Stimulated activated CD4-positive, alpha-beta T cell treated with anti-CD3 and anti-CD28 coated beads, Interleukin-4, amount 100 ng/mL, for 24 hours (primary cell): ENCODE measurements at places on chromosomes 16 and 17.

DNA sequence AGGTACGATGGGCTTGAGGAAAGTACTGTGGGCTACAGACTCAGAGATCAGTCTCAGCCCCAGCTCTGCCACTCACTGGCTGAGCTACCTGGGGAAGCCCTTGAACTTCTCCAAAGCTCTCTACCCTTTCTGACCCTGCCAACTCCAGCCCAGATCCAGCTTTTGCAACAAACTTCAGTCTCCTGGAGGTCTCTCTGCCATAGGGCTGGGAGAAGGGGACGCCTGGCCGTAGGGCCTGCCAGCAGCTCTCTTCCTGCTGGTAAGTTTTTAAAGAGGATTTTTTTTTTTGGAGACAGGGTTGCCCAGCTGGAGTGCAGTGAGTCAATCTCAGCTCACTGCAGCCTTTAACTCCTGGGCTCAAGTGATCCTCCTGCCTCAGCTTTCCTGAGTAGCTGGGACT lies 11.5 kb downstream of the INPP5K start:
- no peak for DNase-seq

DNA sequence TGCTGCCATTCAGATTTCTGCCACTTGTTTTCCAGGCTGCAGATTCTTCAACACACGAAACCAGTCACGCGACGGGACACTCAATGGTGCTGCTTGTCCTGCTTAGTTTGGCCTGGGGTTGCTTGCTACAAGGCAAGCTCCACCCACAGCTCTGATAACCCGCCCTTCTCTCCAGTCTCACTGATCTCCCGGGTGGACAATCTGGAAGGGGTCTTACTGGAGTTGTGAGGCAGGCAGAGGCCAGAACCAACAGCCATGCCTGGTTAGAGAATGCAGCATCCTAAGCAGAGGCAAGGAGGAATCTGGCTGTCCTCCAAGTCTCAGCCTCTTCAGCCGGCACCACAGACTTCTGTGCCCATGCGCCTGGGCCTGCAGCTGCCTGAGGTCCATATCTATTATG lies 119.1 kb downstream of the KCNJ12 start:
- DNase-seq, result no peak

DNA sequence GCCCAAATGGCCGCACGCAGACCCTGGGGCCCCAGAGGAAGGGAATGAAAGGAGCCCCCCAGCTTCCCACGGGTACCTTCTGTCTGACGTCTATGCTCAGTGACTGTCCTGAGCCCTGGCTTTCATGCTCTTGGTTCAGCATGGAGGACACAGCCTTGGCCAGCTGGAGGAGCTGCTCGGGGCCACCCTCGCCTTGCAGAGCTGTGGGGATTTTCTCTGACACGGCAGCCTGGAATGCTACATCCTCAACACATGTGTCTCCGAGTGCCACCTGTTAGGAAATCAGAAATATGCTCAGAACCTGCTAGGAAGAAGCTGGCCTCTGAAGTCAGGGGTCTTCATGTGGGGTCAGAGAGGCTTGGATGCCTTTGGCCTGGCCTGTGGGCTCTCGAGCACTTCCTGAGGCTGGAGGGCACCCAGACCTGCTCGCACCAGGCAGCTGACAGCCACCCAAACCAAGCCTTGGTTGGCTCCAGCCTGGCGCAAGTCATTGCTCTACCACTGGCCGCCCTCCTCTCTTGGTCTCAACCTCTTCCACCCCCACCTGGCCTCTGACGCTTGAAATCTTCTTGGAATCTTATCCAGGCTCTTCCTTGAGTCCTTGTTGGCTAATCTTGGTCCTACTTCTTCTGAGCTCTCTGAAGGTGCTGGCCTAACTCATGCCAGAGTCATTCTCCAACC lies 63.7 kb upstream of the BCO1 start:
- no peak for DNase-seq

- no peak for DNase-seq
Observed at GRCh38 chr17:36824678-36825101, 112.6 kb upstream of the LHX1 start.

DNA sequence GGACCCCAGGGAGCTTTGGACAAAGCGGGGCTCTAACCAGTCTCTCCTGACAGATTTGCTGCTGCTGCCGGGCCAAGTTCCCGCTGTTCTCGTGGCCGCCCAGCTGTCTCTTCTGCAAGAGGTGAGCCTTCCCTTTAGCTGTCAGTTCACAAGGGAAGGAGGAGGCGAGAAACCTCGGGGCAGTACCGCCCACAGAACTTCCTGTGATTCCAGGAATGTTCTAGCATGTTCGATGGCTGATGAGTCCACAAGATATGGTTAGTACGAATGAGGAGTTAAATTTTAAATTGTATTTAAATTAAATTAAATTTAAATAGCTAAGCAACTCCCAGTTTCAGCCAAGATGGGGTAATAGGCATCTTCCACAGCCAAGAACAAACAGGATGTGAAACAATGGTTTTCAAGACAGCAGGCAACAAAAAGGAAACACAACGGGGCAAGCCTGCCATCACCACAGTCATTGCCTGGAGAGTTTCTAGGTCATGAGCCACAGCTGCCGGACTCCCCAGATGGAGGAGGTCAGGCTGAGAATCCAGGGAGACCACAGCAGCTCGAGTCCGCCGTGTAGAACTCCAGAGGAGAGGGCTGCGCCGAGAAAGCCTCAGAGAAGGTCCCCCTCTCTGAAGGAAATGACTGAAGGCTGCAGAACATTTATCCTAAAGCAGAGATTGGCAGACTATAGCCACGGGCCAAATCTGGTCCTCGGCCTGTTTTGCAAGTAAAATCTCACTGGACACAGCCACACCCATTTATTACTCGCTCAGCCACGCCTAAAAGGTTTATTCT lies 9.5 kb upstream of the TCF25 start:
- peak; percentile 45 for DNase-seq

GRCh38 chr17:50620858-50621257 lies 13.8 kb upstream of the ABCC3 start:
- DNase-seq, result no peak

DNA sequence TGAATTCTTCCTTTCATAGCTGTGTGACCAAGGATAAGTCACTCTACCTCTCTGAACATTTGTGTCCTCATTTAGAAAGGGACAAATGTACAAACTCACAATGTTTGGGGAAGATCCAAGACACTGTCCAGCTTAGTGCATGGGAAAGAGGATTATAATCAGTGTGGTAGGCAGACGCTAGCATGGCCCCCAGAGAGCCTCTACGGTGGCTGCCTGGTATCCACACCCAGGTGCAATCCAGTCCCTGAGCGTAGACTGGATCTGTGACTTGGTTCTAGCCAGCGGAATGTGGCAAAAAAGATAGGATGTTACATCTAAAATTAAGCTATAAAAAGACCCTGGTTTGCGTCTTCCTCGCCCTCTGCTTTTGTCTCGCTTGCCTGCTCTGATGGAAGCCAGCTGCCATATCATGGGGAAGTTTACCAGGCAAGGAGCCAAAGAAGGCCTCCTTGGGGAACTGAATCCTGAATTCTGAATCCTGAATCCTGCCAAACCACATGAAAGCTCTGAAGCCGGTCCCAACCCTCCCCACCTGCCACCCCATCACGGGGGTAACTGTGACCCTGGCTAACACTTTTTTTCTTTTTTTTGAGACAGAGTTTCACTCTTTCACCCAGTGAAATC lies 51.7 kb downstream of the PLXDC1 start:
- DNase-seq, result no peak

- no peak for DNase-seq
Observed at GRCh38 chr16:75996491-75996890, 270.2 kb upstream of the CPHXL start.

GRCh38 chr17:55433629-55434422 lies 12.2 kb upstream of the MMD start:
- DNase-seq, result no peak

DNA sequence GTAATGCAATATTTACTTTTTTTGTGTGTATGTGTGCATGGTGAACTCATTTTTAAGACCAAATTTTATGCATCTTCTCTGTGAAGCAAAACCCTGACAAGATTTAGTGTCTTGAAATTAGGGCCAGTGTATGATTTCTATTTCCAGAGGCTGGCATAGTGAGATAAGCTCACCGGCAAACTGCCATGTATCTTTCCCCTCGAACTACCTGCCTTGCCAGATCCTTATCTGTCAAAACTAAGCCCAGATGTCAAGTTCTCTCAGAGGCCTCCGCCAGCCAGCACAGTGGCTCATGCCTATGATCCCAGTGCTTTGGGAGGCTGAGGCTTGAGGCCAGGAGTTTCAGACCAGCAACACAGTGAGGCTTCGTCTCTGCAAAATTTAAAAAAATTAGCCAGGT lies 10.0 kb downstream of the USP32 start:
- no peak for DNase-seq

- DNase-seq, result no peak
Observed at GRCh38 chr17:60468371-60468770, 46.1 kb downstream of the CHCT1 start.

- DNase-seq, result no peak
Observed at GRCh38 chr17:5672815-5673430, 88.6 kb upstream of the NLRP1 start.

GRCh38 chr17:62723842-62724241 lies 84.3 kb downstream of the MARCHF10 start:
- DNase-seq, result no peak

DNA sequence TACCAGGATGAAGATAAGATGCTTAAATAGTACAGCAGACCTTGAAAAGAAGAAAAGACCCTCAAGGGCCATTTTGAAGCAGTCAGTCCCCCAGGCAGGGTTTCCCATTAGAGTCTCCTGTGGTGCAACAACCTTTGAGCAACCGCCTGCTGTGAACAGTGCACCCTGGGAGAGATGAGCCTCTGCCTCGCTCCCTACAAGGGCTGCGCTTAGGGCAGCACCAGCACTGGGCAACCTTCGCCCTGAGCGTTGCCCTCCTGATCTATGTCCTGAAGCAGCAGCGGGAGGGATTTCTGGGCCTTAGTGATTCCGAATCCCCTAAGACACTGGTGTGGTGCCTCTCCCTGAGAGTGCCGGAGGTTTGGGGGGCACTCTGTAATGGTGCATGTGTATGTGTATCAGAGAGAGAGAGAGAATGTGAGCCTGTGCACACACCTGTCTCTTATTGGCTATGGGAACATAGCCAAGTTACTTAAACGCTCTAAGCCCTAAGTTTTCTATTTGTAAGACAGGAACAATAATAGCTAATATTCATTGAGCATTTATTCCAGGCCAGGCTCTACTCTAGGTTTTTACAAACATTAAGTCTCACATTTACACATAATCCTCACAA lies 25.2 kb upstream of the ABCC12 start:
- DNase-seq, result no peak

- DNase-seq, result no peak
Observed at GRCh38 chr16:47067203-47067602, 76.5 kb downstream of the NETO2 start.

DNA sequence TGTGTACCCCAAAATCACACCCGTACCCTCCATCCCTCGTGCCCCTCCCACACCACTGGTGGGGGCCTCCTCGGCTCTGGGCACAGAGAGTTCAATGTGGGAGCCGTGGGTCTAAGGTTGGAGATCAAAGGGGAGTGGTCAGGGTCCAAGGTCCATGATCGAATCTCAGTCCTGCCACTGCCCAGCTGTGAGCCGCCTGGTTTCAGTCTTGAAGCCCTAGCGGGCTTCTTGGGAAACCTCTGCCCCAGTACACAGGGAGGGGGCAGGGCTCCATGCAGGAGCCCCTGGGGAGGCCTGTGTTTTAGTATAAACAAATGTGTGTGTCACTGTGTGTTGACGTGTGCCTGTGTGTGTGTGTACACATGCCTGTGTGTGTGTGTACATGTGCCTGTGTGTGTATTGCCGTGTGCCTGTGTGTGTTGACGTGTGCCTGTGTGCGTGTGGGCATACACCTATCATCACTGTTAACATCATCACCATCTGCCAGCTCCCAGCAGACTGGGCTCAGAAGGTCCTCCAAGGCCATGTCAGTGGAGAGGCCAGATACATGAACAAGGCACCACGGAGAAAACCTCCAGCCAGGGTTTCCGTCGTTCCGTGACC lies 26.5 kb upstream of the ZNF469 start:
- no peak for DNase-seq
